ENCODE measurements at places on chromosomes 16 and 17. TPM values are rescaled to one million over a fixed set of nuclear protein-coding genes. Genes with fewer than 3 reads are reported as not detected.
A peak's percentile ranks its signal among the peaks of the same experiment; 100 is the strongest.

SNX20 gene
- total RNA-seq = 25.8 TPM

DNA sequence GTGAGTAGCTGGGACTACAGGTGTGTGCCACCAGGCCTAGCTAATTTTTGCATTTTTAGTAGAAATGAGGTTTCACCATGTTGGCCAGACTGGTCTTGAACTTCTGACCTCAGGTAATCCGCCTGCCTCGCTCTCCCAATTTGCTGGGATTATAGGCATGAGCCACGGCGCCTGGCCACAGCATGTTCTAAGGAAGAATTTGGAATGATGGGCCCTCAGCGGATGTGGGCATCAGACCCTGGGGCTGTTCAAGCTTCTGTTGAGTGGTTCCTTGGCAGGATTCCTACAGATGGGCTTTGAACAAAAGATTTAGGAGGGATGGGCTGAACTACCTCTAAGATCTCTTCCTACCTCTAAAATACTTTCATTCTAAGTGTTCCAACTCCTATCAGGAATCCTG, 4.1 kb downstream of the PRPSAP2 start:
- no peak for DNase-seq

TMUB2 gene
- total RNA-seq = 17.1 TPM

- no peak for DNase-seq
These were observed 59.7 kb downstream of the PLCG2 start for GRCh38 chr16:81838794-81839193.

DNA sequence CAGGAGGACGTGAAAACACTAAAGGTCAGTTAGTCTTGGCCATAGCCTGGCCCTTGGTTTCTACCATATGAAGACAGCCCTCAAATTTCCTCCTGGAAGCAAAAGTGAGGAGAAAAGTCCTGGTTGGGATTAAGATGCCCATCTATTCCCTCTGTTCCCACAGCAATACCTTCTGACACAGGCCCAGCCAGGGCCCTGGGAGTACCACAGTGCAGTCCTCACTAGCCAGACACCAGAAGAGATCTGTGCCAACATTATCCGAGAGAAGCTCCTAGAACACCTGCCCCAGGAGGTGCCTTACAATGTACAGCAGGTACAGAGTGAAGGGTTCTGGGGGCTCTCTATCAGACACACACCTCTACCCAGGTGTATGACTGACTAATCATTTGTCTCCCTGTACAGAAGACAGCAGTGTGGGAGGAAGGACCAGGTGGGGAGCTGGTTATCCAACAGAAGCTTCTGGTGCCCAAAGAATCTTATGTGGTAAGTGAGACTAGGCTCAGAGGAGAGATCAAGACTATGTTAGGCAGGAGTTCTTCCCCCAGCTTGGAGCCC, 4.1 kb downstream of the ERAL1 start:
- no peak for DNase-seq

CSH1 gene
- total RNA-seq = not detected

DNA sequence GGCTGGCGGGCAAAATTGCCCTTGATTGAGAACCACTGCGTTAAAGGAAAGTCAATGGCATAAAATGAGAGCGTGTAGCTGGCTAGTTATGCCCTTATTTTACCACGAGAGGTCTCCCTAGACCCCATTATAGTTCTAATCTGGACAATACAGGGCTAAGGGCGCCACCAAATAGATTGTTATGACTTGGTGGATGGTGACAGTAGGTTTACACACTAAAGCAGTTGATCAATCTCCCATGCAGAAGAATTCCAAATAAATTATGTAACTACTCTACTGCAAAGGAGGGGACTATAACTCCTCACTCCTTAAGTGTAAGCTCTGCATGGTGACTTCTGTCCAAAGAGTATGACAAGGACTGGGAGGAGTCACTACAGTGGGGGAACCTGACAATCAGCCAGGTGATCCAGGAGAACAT, 20.4 kb upstream of the YPEL2 start:
- peak; percentile 13 for DNase-seq

CTRB2 gene
- not detected for total RNA-seq

CA5A gene
- total RNA-seq = not detected

DNA sequence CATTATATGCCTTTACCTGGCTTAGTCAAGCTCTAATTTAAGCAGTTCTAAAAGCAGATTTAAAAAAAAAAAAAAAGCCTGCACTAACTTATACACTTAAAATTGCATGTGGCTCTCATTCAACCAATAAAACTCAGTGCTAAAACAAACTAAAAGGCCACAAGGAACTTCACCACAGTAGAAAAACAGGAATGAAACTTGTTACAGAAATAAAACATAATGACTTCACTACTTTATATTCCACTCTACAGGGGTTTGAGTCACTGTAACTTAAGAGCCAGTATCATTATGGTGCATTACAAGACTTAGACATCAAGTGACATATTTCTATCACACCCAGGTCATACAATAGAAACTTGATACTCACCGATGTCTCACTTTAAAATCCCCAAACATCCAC, 11.1 kb downstream of the CA10 start:
- DNase-seq = no peak

NKD1 gene
- 0.87 TPM for total RNA-seq

GRCh38 chr17:83067071-83067717, 12.2 kb upstream of the METRNL start:
- DNase-seq = no peak

DNA sequence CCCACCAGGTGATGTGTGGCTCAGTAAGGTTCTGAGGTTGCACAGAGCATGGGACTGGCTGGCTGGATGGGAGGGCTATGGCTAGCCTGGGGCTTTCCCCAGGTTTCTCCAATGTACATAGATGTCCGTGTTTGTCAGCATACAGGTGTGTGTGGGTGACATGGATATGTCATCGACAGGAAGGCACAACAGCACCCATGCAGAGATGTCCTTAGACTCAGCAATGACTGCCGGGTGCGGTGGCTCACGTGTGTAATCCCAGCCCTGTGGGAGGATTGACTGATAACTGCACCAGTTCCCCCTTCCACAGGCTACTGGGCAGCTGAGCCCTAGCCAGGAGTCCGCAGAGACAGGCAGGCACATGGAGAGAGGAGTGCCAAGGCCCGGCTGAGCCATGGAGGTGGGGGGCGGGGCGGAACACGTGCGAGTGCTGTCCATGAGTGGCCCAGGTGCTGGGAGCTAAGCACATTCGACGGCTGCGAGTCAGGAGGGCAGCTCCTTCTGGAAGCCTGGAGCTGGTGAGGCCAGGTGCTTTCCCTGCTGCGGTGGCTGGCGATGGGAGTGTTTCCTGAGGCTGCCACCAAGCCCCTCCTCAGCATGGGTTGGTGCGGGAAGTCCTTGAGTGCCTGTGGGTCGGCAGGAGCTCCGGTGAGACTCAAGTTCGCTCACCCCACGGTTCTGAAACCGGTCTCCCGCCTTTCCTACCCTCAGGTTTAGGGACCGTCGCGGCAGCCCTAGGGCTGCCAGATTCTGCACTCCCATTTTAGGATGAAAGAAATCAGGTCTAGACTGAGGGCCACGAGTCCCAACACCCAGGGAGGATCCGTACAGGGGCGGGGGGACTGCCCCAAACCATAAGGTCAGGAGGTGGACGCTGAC, 858 bp upstream of the ASPSCR1 start:
- DNase-seq = peak; percentile 42

- no peak for DNase-seq
These were observed 17.8 kb downstream of the ST6GALNAC2 start for GRCh38 chr17:76567634-76568432.

- peak; percentile 61 for DNase-seq
These were observed 787 bp downstream of the ZFPM1 start for GRCh38 chr16:88453611-88454522.

DNA sequence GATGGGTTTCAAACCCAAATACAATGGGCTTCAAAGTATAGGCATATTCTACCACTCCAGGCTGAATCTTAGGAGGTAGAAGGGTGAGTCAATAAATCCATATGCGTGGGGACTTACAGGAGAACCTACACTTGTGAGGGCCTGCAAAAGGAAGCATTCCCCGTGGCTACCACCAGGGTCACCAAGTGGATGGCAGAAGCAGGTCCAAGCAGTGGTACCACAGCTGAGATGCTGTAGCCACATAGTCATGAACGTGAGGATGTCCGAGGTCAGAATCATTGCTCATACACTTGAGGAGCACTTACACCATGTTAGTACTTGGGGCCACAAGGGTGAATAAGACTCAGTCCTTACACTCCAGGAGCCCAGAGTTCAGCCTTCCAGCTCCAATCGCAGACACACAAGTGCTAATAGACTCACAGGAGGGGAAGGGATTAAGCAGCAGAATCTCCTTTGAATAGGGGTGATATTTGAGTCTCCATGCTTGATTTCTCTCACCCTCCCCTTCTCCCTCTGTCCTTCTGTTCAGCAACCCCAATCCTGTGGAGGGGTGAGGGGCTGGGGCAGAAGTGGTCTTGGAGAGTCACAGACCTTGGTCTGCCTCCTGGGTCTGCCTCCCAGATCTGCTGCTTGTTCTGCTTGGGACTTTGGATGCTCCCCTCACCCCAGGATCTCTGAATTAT, 42.5 kb upstream of the ASIC2 start:
- no peak for DNase-seq

- DNase-seq = no peak
These were observed 34.9 kb downstream of the AATF start for GRCh38 chr17:36983618-36984017.

Measured in activated naive CD8-positive, alpha-beta T cell treated with anti-CD3 and anti-CD28 coated beads for 36 hours (primary cell).